GM12891 (cell line): ENCODE measurements at places on chromosomes 16 and 17.

- DNase-seq, result no peak
Measured at GRCh38 chr17:45848868-45849535, 4.3 kb downstream of the SPPL2C start.

DNA sequence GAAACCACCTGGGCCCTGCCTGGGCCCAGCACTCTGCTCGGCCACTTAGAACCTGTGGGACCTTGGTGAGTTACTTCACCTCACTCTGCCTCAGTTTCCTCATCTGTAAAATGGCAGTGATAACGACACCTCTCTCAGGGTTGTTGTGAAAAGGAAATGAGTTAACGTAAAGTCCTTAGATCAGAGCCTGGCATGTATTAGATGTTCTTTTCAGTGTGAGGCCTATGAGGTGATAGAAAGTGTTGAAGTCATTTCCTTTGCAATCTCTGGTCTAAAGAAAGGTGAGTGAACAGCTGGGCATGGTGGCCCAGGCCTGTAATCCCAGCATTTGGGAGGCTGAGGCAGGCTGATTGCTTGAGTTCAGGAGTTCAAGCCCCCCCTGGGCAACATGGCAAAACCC, 51.7 kb upstream of the LGALS9 start:
- no peak for DNase-seq

- no peak for DNase-seq
Measured at GRCh38 chr16:85613604-85614337, 649 bp downstream of the GSE1 start.

GRCh38 chr17:3335876-3336275, 37.7 kb upstream of the OR3A1 start:
- DNase-seq, result no peak

- no peak for DNase-seq
Measured at GRCh38 chr17:34670618-34671017, 91.2 kb downstream of the TMEM132E start.

GRCh38 chr16:67213197-67214019, 13.5 kb upstream of the TMEM208 start:
- no peak for DNase-seq

DNA sequence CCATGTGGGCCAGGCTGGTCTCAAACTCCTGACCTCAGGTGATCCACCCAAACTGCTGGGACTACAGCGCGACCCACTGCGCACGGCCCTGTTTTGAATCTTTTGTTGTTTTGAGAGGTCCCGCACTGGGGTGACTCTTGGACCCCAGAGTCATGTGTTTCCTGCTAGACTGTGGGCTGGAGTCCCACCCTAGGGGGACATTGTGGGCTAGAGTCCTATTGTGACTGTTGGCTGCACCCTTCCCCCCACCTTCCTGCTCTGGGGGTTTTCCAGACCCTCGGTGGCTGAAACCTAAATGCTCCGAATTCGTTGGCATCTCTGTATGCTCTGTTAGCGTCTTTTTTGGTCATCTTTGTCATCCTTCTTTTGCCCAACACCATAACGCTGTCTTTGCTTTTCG, 16.0 kb downstream of the NUPR1 start:
- no peak for DNase-seq

DNA sequence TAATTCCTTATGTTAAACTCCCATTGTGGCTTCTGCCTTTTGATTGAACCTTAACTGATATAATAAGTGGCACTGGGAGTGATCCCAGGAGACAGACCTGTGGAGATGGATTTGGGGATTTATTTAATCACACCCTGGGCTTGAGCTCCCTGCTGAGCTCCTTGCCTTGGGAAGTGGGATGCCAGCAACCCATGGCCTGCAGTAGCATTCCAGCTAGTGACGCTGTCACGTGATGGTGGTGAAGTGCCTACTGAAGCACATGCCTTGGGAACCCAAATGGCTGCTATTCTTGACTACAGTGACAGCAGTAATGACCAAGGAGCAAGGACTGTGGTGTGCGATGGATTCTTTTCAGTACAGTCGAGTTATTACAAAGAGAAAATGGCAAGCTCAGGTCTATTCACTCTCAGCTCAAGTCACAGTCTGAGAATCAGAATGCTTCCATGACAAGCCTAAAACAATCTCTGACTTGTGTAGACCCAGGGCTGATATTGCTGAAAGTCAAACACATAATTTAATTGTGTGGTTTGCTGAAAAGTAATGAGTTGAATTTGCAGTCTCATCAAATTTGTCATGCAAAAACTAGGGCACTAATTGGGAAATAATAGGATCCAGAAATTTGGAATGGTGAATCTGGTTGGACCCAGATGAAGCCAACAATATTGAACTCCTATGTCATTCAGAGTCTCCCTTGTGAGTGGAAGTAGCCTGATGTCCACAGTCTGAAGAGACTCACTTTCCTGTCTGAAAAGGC, 47.1 kb downstream of the BCL7C start:
- no peak for DNase-seq
